LHCN-M2 (cell line): ENCODE measurements at places on chromosomes 5 and 9.

GRCh38 chr9:131650254-131650653 is 89.6 kb downstream of the RAPGEF1 start:
- peak; percentile 90 for DNase-seq

GRCh38 chr5:140574165-140574564 is 9.5 kb downstream of the SLC35A4 start:
- DNase-seq = no peak

DNA sequence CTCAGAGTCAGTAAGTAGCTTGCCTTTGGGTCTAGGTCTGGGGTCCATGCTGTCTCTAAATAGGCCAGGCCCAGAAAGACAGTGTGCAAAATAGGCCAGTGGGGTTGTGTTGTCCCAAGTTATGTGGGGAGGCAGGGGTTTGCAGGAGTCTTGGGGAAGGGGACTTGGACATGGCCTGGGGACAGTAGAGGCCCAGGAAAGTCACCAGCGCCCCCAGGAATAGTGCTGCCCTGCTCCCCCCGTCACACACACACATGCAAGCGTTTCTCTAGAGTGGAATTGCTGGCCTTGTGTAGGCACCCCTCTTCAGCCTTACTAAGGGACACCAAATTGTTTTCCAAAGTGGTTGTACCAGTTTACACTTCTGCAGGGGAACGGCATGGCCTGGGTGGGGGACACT is 227.5 kb downstream of the PBX3 start:
- no peak for DNase-seq

DNA sequence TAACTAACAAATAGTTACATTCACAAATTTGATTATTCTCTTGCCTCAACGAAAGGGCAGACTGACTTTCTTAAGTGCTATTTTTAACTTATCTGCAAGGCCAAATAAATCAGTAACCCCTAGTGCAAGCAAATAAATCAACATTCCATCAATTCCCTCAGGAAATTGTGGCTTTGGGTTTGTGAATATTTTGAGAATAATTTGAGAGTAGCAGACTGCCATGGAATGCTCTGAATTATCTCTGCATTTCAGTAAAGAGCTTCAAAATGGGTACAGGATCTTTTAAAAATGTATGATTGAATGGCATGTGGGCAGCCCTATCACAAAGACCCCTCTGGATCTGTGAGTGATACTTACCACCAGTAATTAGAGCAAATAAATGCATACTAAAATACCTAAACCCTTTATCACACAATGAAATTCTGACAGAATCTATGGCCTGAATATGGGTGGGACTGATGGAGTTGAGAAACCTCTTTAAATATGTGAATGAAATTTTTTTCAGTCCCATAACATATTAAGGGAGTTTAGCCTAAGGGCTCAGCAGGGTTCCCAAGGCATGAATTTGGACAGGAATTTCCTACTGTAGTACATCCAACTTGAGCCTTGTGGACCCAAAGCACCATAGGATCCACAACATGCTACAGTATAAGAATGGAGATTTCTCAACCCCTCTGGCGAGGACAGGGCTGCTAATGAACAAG is 92.5 kb upstream of the ITGA2 start:
- DNase-seq = peak; percentile 77

GRCh38 chr9:89342948-89343347 is 24.6 kb downstream of the SECISBP2 start:
- DNase-seq = no peak

DNA sequence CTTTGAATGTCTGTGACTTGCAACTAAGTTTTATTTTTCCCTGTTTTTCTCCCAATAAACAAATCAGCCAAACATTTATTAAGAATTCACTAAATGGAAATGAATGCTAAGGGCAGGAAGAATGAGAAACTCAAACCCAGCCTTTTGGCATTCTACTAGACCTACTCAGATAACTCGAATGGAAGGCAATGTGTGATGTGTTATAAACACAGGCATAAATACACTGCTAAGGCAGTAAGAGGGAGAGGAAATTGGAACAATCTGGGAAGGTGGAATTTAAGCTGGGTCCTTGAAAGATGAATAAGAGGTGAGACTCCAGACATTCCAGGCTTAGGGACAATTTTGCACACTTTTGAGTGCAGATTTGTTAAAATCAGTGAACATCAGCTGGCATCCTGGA is 34.7 kb downstream of the MARCHF3 start:
- DNase-seq = no peak

DNA sequence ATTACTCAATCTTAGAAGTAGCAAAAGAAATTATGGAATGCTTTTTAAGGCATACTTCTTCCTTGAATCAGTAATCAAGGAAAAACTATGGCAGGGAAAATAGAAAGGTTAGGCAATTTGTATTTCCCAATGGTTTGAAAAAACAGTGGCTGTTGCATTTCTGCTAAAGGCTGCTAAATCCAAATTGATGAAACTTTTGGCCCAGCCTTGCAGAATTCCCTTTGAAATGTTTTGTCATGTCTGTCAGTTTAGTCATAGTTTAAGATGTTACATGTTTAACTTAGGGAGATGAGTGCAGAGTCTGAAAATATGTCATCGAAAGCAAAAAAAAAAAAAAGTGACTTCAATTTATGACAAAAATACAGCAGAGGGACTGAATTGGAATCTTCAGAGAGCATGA is 878.9 kb upstream of the WWC1 start:
- no peak for DNase-seq

- no peak for DNase-seq
Observed at GRCh38 chr5:80368661-80369480, 39.0 kb upstream of the ZFYVE16 start.

GRCh38 chr5:88770276-88771257 is 112.4 kb downstream of the MEF2C start:
- DNase-seq = peak; percentile 30

- DNase-seq = no peak
Observed at GRCh38 chr5:121158451-121158850, 693.2 kb upstream of the FTMT start.

DNA sequence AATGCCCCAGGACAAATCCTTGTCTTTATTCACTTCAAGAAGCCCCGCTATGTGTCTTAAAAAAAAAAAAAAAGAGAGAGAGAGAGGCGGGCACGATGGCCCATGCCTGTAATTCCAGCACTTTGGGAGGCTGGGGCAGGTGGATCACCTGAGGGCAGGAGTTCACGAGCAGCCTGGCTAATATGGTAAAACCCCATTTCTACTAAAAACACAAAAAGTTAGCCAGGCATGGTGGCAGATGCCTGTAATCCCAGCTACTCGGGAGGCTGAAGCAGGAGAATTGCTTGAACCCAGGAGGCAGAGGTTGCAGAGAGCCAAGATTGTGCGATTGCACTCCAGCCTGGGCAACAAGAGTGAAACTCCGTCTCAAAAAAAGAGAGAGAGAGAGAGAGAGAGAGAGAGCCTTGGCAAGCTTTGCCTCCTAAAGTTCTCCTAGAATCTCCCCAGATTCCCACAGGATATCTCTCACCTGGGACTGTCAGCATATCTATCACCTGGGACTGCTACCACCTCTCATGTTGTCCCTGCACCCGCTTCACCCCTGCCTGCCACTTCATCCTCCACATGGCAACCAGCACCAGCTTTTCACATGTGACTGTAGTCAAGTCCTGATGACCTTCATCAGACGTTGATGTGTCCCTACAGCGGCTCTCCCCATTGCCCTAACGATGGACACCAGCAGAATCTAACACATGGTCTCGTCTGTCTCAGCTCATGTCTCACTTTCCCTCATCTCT is 5.8 kb downstream of the ITK start:
- DNase-seq = no peak

GRCh38 chr9:97563458-97564135 is 62.1 kb downstream of the TMOD1 start:
- DNase-seq = no peak

DNA sequence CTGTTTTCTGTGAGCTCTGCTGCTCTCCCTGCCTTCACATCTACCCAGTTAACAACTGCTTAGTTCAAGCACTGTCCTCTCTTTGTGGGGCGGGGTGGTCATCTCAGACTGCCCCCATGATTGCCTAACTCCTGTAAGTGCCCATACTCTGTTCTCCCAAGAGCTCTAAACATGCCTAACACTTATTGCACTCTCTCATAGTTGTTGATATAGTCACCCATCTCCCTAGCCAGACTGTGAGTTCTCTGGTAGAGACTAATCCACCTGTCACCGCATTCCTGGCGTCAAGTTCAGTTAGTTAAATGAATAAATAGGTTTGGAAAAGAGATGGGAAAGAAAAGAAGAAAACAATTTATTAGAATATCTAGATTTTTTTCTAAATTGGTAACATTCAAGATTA is 18.3 kb upstream of the MUSK start:
- peak; percentile 96 for DNase-seq
